Left ventricle myocardium superior (tissue), 1 donor: ENCODE measurements at places on chromosomes 1 and 21.
A peak's percentile ranks its signal among the peaks of the same experiment; 100 is the strongest.

DNA sequence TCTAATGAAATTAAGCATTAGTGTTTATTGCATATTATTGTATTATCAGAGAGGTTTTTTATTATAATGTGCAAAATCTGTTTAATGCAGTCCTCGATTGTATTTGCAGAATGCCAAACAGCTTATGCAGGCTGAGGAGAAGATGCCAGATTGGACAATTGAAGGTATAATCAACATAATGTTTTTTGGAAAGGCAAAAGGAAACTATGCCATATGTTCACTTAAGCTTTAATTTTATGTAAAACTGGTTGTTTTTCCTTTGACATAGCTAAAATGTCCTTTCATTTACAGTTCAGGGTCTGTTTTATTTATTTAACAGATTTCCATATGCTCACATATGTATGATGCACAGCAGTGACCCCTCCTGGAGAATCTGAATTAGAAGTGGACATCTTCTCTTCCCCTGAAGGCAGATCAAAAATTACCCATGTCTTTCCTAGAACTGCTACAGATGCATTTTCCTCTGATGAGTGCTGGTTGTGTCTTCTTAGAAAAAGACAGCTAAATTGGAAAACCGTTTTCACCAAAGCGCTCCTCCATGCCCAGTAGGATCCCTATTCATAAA, 143.5 kb upstream of the USH2A start:
- DNase-seq, result no peak

GRCh38 chr1:209355415-209355814, 228.1 kb upstream of the CAMK1G start:
- no peak for DNase-seq

DNA sequence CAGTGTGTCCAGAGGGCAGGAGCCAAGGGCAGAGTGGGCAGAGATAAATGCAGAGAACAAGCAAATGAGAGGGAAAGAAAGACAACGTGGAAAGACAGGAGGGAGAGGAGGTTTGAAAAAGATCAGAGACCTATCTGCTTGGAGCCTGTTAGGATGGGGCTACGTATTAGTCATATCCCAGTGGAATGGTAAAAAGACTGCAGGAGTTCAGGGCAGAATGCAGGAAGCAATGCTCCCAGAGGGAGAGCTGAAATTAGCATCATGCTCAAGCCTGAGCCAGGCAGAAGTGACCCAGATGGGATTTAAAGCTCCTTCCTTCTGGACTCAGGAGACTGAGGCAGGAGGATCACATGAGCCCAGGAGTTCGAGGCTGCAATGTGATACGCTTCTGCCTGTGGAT, 261.3 kb upstream of the CHRM3 start:
- no peak for DNase-seq

GRCh38 chr1:114472408-114472807, 38.6 kb downstream of the TRIM33 start:
- no peak for DNase-seq

DNA sequence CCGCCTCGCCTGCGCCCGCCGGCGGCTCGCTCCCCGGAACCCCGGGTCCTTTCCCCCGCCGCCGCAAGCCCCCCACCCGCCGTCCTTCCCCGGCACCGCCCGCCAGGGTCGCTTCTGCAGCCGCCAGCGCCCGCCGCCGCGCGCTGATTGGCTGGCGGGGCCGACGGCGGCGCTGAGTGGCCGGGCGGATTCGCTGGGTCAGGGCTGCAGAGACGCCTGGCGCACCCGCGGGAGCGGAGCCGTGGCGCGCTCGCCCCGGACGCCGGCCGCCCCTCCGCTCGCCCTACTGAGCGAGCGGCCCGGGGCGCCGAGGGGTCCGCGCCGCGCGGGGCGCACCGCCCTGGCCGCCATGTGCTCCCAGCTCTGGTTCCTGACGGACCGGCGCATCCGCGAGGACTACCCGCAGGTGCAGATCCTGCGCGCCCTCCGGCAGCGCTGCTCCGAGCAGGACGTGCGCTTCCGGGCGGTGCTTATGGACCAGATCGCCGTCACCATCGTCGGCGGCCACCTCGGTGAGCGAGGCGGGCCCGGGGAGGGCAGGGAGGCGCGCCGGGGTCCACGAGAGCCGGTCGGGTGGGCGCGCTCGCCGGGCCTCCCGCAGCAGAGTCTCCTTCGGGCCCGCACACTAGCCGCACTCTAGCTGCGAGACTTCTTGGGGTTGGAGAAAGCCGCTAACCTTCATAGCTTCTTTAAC, at the start of gene RIMKLA:
TSS of gene RIMKLA (plus strand) at position 207 of the 694 bp plus-strand sequence. CDS start at position 350, 143 bp downstream.
- DNase-seq, result peak; percentile 77

DNA sequence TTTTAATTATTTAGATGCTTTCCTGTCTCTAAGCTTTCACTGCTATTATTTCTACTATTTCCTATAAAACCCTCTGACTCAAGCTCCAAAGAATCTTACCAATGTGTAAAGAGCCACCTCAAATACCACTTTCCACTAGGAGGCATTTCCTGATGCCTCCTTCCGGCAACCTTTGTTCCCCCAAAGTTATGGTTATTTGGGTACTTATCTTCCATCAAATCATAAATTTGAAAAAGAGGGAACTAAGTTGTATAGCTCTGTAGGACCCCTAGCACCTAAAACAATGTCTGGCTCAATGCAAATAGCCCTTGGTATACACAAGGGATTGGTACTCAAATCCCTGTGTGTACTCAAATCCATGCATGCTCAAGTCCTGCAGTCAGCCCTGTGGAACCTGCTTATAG, 79.6 kb downstream of the NME7 start:
- no peak for DNase-seq
